ENCODE measurements at places on chromosomes 7 and 10.

DNA sequence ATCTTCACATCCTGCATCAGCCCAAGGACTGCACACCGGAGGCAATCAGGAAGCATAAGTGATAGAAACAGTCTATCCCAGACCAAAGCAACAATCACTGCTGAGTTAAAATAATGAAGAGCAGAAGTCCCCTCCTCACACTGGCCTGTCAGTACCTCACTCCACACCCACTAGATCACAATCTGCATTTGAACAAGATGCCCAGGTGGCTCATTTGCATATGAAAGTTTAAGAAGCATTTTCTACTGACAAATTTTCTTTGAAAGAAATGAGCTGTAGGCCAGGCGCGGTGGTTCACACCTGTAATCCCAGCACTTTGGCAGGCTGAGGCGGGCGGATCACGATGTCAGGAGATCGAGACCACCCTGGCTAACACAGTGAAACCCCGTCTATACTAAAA is 77.4 kb downstream of the CUL2 start:
- no peak for DNase-seq

DNA sequence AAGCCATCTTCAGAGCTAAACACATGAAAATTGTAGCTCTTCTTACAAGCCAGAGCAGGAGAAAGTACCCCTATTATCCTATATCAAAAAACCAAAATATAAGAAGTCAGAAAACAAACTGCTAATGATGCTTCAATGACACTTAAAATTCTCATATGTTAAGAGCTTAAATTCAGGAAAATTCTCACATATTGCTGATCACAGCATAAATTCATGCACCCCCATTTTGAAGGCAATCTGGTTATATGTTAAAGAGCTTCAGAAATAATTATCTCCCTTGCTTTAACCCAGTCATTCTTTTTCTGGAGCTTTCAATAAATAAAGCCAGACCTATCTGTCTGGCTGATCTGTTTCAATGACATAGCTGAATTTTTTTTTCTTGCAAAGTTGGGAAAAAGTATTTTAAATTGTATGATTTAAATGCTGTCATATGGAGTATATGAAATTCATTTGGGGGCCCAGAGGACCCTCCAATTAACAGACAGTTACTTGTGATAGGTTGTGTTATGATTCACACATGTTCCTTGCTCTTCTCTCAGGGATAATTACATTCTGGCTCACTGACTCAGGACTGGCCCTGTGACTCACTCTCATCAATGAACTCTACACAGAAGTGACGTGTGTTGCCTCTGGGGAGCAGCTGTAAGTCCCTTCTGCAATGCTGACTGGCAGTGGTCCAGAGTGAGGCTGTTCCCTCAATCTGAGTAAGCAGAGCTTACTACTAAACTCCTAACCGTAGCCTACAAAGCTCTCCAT is 85.2 kb downstream of the HGF start:
- DNase-seq: no peak

DNA sequence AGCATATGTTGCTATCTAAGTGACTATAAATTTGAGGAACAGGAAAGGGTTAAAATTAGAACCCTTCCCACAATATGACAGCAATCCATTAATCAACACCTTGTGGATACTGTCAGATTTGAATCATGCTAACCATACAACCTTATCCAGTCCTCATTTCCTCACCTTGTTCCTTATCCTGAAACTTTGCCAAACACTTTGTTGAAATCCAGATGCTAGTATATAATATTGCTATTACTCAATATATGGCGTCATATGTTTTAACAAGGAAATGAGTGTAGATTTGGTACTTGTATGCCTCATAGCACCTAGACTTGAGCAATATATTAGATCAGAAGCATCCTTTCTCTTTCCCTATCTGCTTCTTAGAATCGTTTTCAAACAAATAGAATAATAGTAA is 66.3 kb upstream of the SLC25A13 start:
- DNase-seq: no peak

- DNase-seq: no peak
These were observed 51.2 kb upstream of the SORCS3 start for GRCh38 chr10:104589871-104590270.

DNA sequence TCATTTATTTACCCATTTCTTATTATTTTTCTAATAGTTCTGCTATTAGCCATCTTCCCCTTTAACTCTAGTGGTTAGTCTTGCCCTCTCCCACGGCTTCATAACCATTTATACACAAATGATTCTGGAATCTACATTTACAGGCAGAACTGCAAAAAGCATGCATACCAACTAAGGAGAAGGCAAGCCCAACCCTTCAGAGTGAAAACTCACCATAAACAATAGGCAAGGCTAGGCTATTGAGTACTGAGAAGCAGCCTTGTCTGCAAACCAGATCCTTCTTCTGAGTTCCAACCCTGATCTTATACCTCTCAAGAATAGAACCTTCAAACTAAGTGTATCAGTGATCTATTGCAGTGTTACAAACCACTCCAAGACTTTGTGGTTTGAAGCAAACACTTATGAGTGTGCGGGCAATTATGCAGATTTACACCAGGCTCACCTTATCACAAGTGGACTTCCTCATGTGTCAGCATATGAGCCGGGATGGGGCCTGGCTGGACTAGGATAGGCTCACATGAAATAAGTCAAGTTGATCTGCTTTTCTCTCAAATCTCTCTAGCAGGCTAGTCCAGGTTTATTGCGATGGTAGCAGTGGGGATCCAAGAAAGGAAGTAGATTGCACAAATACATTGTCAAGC is 896.9 kb upstream of the PHF14 start:
- no peak for DNase-seq

- DNase-seq: no peak
These were observed 29.1 kb downstream of the IL15RA start for GRCh38 chr10:5948208-5948585.

GRCh38 chr7:117688126-117688525 is 185.1 kb downstream of the CTTNBP2 start:
- DNase-seq: no peak

DNA sequence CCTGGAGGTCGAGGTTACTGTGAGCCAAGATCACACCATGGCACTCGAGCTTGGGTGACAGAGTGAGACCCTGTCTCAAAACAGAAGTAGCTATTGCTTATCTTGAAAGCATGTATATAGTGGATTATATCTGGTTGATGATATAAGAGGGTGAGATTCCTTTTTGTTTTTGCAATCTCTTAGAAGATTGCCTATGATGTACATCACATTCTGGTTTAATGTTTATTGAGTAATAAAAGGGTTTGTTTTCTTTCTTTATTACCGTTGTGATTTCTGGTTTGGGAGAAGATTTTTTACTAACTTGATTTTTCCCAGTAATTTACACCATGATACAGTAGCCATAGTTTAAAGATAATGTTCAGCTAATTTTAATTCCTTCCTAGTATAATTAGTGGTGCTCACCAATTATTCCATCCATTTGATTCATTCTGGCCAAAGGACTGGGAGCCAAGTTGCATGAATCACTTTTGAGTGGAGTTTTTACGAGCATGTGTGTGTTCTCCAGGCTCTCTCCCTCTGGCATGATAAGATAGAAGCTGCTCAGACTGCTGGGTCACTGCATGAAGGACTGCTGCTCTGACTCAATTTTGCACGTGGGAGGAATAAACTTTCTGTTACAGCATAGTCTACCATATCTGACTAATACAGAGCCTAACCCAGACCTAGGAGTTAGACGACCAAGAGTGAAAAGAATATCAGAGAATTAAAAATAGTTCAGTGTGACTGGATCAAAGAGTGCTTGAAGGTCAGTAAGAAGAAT is 13.5 kb upstream of the TSPAN13 start:
- no peak for DNase-seq

DNA sequence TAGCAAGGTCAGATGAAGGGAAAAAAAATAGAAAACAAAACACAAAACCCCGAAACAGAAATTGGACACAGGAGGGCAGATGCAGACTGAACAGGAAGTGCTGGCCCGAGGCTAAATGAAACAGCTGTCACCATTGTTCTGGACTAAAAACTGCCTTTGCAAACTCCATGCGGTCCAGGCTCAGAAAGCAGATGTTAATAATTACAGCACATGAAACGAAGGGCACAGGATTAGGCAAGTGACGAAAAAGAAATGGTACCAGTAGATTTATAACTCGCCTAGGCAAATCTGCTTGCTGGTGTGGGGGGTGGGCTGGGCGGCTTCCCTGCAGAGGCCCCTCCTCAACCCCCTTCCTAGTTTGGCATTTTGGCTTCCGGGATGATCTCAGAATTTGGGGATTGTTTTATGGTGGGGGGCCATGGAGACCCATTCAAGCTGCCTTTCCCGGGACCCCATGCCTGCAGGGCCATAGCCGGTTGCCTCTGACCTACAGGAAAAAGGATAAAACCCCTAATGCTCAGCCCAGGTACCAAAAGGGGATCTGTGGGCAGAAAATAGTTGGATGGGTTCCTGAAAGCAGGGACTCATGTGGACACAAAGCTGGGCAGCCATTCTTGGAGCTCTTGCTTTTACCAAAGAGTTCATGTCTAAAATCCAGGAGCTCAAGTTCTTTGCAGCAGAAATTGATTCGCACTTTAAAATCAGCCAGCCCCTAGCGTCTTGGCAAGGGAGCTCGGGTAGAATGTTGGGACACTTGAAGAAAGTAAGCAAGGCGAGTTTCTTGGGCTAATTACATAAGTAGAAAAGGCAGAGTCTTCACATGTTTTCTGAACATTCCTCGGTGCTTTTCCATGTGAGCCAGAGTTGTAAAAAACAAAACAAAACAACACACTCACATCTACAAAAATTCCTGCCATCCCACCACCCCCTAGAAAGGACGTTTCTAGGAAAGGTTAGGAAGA is 39.0 kb upstream of the EMX2 start:
- no peak for DNase-seq

DNA sequence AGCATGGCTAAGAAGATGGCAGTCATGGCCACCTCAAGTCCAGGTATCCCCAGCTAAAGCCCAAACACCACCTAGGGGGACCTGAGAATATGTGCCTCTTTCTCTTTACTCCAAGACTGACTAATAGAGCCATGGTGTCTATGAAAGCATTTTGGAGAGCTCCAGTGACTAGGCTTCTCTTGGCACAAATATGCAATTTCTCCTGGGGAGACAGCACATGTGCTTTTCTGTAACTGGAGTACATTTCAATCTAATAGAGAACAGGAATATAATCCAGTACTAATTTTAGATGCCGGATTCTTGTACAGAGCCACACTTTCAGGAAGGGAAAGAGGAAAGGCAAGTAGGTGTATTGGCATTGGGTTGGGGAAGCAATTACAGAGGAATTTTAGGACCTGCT is 260.1 kb downstream of the BMPER start:
- no peak for DNase-seq

DNA sequence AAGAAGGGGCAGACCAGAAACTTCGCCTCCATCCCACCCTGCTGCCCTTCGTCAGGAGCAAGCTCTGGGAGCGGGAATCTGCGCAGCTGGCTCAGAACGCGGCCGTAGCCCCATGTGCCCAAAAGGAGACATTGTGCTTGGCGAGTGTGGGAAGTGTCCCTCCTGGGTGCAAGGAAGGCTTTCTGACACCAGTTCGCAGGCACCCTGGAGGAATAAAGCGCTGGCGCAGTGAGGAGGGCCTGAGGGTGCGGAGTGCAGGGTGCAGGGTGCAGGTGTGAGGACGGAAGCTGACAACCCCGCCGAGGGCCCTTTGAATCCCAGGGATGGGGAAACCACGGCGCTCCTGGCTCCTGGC is 811 bp downstream of the SLIT1 start:
- no peak for DNase-seq

DNA sequence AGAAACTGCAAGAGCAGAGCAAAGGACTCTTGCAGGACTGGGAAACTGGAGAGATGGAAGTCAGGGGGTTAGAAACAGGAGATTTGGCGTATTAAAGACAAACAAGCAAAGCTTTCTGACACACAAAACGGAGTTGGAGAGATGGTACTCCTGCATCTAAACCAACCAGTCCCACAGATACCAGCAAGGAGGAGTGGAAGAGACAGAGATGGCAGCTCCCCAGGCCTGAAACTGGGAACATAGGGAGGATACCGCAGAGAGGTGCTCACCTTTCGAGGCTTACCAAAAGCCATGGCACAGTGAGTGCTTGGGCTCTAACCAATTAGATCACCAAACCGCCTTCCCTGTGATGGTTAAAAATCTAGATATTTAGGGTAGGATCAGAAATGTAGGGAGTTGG is 4.8 kb upstream of the MBL2 start:
- no peak for DNase-seq

DNA sequence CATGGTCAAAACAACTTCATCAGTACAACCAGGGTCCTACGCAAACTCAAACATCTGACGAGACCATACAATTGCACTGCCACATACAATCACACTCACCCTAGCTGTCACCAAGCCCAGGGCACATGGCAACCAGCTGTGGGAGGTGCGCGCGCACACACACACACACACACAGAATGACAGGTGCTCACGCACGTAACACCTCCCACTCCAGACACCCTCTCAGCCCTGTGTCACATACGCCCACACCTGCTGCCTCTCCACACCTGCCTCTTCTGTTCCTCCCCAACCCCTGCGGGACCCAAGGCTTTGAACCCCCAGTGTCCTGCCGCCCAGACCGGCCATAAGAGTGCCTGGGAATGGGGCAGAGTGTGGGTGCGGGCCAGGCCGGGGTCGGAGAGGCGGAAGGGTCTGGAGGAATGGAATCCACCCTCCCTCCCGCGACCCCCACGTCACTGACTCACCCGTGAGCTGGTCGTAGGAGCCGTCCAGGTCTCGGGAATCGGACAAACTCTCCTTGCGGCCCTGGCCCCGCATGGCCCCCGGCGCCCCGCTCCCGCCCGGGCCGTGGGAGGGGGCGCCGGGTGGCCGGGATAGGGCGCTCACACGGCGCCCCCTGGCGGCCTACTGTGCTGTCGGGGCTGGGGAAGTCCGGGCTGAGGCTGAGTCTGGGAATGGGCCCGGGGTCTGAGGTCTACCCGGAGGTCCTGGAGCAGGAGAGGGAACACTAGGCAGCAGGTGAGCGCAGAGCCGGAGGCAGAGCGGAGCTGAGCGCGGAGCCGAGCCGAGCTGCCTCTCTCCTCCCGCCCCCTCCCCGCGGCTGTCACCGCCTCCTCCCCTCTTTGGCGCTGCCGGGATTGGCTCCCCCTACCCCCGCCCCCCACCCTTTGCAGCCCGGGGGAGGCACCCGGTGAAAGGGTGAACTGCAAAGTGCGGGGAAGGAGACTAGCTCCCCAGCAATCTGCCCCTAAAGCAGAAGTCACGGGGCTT is at the start of gene KCNIP2:
Gene KCNIP2 (minus strand): TSS at position 769 of the 990 bp plus-strand sequence. CDS start 232 bp downstream, at position 537.
- no peak for DNase-seq

DNA sequence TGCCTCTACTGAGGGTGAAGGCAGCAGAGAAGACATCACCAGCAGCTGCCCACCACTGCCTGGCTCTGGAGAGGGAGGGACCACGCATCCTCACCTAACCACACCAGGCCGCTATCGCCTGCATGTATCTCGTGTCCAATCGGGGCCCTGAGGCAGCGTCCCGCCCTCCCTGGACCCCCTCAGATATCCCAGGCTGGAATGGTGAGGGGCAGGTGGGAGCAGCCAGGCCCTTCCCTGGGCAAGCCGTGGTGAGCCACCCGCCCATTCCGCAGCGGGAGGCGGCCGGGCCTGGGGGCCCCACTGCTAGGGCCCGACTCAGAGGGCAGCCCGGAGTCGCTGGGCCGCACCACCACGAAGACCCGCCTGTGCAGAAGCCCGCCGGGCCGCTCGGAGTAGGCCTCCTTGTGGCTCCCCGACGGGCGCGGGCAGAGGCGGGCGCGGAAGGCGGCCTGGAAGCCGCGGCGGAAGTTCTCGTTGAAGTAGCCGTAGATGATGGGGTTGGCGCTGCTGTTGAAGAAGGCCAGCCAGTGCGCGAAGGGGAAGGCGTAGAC is 21.6 kb upstream of the PPA1 start:
- DNase-seq: no peak
